ENCODE measurements at places on chromosomes 3 and 15.

DNA sequence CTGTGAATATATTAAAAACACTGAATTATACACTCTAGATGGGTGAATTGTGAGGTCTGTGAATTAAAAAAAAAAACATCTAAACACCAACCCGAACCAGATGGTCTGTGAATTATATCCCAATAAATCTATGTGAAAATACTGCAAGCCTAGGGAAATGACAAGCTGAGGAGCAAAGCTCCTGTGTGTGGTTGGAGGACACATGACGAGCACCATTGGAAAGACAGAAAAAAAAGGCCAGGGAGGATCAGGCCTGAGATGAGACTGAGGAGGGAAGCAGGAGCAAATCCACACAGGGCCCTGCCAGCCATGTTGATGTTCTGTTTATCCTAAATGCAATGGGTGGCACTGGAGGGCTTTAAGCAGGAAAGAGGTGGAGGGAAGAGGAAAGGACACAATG lies 200.0 kb downstream of the RORA start:
- no peak for DNase-seq

DNA sequence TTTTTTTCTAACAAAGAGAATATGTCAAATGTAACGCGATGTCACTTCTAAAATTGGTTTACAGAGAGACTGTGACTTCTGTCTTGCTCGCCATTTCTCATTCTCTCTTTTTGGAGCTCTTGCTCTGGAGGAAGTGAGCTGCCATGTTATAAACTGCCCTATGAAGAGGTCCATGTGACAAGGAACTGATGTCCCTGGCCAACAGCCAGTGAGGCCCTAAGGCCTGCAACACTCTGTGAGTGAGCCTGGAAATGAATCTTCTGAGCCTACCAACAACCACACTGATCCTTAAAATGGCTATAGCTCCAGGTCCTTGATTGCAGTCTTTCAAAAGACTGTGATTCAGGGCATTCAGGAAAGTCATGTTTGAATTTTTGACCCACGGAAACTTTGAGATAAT lies 49.9 kb downstream of the NMD3 start:
- no peak for DNase-seq

DNA sequence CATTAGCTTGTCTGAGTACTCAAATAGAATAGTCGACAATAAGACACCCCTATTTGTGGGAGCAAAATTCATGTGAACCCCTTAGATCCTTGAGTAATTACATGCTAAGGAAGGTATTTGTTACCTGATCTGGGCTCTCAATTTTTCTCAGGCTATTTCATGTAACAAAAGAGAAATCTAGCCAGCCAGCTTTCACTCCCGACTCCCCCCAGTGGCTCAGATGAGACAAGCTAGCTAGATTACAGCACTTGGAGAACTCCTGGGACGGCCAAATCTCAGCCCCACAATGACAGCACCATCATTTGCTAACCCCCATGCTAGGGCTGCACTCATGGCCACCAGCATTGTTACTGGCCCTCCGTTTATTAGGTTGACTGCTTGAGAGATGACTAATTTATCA lies 41.3 kb downstream of the GLDN start:
- peak; percentile 52 for DNase-seq

GRCh38 chr3:161423911-161424522 lies 52.7 kb upstream of the SPTSSB start:
- peak; percentile 30 for DNase-seq

GRCh38 chr3:161852744-161853143 lies 356.1 kb downstream of the OTOL1 start:
- DNase-seq, result no peak

DNA sequence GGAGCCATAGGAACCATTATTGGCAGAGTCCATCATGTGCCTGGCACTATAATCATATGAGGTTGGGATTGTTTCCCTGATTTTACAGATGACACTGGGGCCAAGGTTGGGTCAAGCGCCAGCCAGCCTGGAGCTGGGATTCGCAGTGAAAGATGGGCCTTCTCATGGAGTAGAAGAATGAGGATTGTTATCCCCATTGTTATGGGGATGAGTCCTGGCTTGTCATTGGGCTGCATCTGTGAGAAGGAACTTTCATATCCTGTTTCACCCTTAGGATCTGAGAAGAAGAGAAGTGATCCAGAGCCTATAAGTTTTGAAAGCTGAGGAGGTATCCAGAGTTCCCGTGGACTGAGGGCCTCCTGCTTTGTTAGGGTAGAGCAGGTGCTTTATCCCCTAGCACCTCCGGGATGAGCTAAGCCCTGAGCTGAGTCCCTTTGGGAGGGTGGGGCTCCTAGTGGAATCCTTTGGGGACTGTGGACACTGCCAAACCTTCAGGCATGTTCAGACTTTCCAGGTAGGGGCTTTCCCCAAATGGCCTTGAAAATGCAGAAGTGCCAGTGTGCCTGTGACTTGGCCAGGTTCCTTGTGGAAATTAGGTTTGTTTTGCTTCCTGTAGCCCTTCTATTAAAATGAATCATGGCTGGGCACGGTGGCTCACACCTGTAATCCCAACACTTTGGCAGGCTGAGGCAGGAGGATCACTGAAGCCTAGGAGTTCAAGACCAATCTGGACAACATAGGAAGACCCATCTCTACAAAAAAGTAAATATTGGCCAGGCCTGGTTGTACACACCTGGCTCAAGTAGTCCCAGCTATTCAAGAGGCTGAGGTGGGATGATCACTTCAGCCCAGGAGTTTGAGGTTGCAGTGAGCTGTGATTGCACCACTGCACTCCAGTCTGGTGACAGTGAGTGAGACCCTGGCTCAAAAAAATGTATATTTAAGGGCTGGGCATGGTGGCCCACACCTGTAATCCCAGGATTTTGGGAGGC lies 30.2 kb upstream of the BSN start:
- no peak for DNase-seq

GRCh38 chr3:188955919-188956318 lies 215.9 kb upstream of the TPRG1 start:
- DNase-seq, result no peak

DNA sequence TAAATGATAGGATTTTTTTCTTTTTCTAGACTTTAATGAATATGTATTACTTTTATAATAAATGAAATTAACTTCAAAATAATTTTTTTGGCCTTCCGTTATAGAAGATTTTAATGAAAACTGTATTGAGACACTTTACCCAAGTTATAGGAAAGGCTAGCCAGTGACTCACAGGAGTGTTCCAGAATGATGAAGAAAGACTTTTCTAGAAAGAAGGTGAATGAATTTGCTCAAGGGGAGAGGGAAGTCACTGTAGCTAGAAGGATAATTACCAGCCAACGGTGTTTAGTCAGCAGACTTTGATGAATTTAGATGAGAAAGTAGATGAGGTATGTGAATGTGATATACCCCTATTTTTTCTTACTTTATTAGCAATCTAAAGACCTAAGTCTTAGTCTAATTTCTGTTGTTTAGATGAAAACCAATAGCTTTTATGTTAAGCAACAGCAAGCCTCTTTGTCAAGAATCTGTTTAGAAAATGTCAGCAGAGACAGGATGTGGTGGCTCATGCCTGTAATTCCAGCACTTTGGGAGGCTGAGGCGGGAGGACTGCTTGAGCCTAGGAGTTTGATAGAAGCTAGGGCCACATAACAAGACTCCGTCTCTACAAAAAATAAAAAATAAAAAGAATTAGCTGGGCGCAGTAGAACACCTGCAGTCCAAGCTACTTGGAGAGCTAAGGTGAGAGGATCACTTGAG lies 3.2 kb downstream of the ALAS1 start:
- DNase-seq, result no peak

All from NCI-H446 (cell line).